ENCODE measurements at places on chromosomes 2 and 18.
A peak's percentile ranks its signal among the peaks of the same experiment; 100 is the strongest.

GRCh38 chr2:167544602-167545001, 656.3 kb downstream of the XIRP2 start:
- DNase-seq = no peak

DNA sequence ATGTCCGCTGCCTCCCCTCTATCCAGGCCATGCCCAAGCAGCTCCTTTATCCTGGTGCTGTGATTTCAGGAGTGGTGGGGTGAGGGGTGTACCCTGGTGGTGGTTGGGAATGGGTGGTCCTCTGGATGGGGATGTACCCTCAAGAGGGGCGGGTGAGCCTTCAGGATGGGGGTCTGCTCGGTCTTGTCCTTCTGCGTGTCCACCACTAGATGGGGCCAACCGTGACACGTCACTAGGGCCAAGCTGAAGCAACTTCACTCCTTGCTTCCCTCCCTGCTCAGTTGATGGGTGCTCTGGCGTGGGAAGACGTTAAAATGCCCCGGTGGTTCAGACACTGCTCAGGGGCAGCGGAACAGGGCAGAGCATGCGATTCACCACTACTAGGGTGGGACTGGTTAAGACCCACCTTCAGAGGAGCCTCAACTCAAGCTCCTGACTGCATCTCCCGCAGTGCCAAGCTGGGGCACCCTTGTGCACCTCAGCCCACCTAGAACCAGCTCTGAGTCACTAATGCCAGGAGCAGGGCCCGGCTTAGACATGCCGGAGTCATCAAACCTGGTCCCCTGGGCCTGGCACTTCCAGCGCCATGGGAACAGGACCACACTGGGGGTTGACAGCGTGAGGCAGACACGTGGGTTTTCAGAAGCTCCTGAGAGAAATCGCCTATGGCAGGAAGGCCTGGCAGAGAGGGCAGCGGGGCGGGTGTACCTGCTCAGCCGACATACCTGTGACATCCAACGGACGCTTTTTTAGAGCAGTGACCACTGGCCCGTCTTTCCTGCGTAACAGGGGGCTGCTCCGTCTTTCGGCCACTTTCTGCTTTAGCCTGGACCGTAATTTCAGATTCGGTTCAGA, 256.7 kb downstream of the HDAC4 start:
- DNase-seq = peak; percentile 26

DNA sequence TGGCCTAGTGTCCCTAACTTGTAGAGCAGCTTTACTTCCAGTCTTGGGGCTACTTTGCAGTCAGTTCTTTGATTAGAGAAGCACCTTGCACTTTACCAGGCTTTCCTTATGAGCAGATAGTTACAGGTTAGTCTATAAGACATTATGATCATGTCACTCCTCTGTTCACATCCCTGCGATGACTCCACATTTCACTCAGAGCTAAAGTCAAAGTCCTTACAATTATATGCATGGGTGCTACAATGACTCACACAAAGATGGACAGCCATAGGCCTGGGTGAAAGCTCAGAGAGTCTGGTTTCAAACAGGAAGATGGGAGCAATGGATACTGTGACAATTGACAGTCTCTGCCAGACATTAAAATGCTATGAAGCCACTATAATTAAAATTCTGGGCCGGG, 27.1 kb upstream of the SSB start:
- DNase-seq = no peak

GRCh38 chr2:28824870-28825269, 14.2 kb downstream of the SPDYA start:
- no peak for DNase-seq

DNA sequence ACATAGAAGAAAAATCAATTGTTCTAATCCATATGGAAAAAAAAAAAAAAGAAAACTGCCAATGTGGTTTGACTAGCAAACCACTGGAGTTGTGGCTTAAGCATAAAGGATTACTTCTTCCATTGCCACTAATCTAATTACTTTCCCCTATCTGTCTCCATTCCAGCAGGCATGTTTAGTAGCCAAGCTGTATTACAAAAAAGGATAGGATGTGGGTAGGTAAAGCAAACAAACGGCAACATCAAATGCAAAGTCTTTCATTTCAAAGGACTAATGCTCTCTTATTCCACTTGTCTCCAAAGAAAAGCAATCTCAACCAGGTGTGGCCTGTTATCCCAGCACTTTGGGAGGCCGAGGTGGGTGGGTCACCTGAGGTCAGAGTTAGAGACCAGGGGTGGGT, 36.5 kb downstream of the SLC8A1 start:
- DNase-seq = no peak

- no peak for DNase-seq
These were observed 99.6 kb downstream of the CELF4 start for GRCh38 chr18:37465958-37466357.

DNA sequence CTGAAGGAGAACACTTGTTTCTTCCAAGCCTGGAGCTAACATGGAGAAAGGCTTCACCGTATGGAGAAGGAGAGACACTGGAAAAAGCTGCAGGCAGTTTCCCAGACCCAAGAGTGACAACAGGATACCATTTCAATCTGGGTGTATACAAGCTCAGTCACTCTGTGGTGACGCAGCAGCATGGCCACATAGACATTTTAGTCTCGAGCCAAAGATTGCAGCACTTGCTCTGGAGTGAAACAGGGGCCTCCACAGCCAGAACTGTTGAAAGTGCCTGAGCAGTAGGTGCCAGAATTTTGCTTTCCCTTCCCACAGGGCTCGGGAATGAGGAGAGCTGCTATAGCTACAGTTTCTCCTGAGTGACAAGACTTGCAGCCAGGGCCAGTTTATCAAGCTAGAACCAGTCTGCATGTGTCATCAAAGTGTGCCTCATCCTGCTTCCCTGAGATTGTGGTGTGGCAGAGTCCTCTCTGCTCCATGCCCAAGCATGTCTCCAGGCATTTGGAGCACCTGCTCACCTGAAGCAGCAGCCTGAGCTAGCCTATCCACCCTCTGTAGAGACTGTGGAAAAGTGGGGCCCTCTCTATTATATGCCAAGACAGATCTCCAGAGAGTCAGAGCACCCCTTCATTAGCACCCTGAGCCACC, 234.6 kb upstream of the CDH19 start:
- DNase-seq = no peak

DNA sequence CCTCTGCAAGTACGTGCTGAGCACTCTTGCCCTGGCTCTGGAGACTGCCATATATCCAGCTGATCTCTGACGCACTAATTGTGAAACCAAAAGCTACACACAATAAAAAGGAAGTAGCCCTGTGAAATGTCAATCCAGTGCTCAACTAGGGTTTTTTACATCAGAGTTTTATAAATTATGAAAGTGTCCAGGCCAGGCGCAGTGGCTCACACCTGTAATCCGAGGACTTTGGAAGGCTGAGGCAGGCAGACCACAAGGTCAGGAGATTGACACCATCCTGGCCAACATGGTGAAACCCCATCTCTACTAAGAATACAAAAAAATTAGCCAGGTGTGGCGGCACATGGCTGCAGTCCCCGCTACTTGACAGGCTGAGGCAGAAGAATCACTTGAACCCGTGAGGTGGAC, 24.5 kb upstream of the PEX13 start:
- peak; percentile 71 for DNase-seq

- DNase-seq = no peak
These were observed 69.5 kb downstream of the INPP4A start for GRCh38 chr2:98514096-98514639.

- DNase-seq = no peak
These were observed 21.3 kb downstream of the LPIN1 start for GRCh38 chr2:11767779-11768178.

- no peak for DNase-seq
These were observed 209.2 kb upstream of the SMAD2 start for GRCh38 chr18:48139431-48140347.

DNA sequence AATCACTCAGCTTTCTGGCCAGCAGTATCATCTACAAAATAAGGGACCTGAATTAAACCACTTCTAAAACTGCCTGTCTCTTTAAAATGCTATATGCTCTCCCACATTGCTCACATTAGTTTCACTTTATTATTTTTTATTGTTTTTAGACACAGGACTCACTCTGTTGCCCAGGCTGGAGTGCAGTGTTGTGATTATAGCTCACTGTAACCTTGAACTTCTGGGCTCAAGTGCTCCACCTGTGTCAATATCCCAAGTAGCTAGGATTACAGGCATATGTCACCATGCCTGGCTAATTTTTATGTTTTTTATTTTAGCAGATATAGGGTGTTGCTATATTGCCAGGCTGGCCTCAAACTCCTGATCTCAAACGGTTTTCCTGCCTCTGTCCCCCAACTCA, 591.3 kb upstream of the ZNF804A start:
- DNase-seq = no peak

GRCh38 chr2:157782057-157782845, 93.9 kb downstream of the ACVR1 start:
- DNase-seq = no peak

DNA sequence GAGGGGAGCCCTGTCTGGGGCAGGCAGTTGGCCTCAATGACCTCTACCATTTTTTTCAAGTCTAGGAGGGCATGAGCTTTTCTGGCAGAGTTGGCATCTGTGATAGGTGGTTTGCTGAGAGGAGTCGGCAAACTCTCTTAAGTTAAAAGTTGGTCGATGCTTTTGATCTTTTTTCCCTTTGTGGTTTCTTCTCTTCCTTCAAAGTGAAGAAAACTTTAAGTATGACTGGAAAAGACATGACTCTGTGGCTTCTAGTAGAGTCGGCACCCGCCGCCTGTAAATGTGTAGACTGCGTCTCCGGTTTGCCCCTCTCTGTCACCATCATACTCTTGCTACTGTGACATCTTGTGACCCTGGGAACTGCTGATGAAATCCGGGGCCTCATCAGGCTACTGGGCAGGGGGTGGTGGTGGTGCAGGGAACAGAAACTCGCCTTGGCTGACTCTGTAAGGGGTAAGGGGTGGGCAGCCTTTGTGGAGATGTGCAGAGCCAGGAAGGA, 21.1 kb downstream of the INPP5D start:
- peak; percentile 59 for DNase-seq
